ENCODE measurements at places on chromosomes 6 and 20.

DNA sequence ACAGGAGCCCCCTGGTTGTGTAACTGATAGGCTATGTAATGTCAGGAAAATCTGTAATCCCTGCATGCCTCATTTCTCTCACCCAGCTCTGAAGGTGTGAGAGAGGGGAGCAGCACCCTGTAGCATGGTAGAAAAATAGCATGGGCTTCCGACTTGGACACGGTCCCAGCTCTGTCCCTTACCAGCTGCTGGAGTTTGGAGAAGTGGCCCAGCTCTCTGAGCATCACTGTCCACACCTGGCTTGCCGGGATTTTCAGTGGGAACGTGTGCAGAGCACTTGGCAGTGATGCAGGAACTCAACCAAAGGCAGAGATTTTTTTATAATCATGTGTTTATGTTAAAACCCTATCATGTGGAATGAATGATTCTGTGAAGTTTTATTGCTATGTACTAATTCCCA is 34.6 kb downstream of the STK35 start:
- no peak for DNase-seq

- no peak for DNase-seq
Measured at GRCh38 chr20:61436667-61437279, 184.7 kb downstream of the CDH4 start.

DNA sequence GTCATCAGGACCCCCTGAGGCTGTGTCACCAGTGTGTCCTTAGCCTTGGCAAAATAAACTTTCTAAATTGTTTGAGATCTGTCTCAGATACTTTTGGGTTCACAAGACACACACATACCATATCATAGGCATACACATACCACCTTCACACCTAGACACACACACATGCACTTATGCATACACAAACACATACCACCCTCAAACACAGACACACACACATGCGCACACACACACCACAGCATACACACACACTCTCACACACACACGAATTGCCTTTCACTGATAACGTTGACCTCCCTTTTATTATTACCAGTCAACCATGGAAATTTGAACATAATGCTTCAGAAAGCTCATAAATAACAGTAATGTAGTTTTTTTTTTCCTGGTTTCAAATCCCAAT is 108.6 kb upstream of the MYLIP start:
- no peak for DNase-seq

- DNase-seq: no peak
Measured at GRCh38 chr6:112118034-112118433, 30.6 kb downstream of the FAM229B start.

DNA sequence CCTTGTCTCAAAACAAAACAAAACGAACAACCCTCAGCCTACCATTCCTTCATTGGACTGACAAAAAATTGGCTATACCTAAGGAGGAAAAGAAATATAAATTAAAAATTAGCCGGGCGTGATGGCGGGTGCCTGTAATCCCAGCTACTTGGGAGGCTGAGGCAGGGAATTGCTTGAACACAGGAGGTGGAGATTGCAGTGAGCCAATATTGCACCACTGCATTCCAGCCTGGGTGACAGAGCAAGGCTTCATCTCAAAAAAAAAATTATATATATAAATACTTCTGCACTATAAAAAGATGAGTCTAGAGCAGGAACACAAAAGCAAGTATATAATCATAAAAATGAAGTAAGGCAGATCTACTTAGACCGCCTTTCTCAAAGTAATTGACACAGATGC is 109.8 kb downstream of the CRYBG1 start:
- DNase-seq: no peak

GRCh38 chr6:145656128-145656527 is 79.2 kb downstream of the EPM2A start:
- DNase-seq: no peak

- DNase-seq: no peak
Measured at GRCh38 chr6:100565439-100566104, 100.9 kb upstream of the SIM1 start.

DNA sequence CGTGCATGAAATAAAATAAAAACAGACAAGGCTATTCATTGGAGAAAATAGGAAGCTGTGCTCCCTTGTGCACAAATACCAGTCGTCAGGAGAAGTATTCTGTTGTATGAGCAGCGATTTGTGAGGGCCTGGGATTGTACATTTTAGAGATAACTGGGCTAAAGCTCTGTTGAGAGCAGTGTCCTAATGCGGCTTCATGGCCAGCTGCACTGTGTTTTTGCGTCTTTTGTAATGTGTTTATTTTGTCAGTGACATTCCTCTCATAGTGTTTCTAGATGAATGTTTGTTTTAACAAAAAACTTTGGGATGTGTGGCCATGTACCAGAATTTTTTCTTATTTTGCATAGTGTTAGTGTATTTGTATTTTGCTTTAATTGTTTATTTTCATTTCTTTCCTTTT is 14.8 kb downstream of the ERMARD start:
- no peak for DNase-seq

- no peak for DNase-seq
Measured at GRCh38 chr6:117739869-117740268, 64.6 kb downstream of the NUS1 start.

GRCh38 chr6:159044899-159045727 is at the start of gene TAGAP:
TSS of gene TAGAP (minus strand) at chr6:159044991. CDS start at chr6:159044146, 845 bp downstream.
- DNase-seq: peak; percentile 49

DNA sequence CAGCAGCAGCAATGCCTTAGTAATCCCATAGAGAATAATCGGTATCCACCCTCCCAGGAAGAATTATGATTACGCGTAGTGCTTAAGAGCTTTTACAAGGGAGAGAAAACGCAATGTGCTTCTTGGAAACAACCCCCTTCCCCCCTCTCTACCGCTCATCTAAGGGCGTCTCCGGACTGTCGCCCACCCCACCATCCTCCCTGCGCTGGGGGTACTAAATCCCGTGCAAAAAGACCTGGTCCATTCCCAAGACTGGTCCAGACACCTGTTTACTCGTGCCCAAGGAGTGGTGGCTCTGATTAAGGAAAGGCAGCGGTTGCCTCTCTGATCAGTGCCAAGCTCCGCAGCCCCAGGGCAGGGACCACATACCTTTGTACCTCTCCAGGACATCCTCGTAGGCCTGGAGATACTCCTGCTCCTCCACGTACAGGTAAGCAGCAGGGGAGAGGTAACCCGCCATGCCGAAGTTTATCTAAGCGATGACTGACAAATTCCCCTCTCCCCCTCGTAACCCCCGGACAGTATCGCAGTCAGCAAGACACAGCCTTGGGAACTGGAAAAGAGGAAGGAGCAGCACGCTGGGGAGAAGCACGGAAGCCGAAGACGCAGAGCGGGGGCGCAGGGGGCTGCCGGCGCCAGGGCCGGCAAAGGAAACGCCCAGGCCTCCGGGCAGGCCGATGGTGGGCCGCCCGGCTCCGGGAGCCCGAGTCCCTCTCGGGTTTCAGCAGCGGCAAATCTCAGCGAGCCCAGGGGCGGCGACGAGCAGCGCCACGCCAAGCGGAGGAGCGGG is 112.0 kb upstream of the BEND6 start:
- peak; percentile 26 for DNase-seq

GRCh38 chr6:124742971-124743370 is 219.3 kb upstream of the RNF217 start:
- no peak for DNase-seq

- no peak for DNase-seq
Measured at GRCh38 chr20:4949833-4950178, 51.5 kb downstream of the SLC23A2 start.

- DNase-seq: no peak
Measured at GRCh38 chr6:37588735-37589108, 89.0 kb upstream of the CCDC167 start.

DNA sequence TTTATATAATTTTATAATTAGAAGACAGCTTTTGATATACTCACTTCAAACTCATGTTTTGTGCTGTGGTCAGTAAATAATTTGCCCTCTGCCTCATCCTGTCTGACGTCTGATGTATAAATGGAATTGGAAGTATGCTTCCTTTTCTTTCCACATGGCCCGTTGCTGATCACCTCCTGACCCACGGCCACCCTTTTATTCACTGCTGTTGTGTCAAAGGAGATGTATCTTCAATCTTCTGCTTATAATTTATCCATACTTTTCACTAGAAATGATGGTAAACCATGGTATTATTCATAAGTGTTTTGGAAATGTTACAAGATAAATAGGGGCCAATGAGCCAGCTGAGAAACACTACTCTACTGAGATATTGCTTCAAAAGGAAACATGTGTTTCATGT is 841.8 kb downstream of the PHF3 start:
- no peak for DNase-seq

GRCh38 chr6:161138543-161139303 is 135.1 kb downstream of the AGPAT4 start:
- DNase-seq: no peak

GRCh38 chr6:17504005-17504404 is 96.1 kb upstream of the FAM8A1 start:
- DNase-seq: no peak

GRCh38 chr20:20375862-20376261 is 8.0 kb downstream of the INSM1 start:
- no peak for DNase-seq

DNA sequence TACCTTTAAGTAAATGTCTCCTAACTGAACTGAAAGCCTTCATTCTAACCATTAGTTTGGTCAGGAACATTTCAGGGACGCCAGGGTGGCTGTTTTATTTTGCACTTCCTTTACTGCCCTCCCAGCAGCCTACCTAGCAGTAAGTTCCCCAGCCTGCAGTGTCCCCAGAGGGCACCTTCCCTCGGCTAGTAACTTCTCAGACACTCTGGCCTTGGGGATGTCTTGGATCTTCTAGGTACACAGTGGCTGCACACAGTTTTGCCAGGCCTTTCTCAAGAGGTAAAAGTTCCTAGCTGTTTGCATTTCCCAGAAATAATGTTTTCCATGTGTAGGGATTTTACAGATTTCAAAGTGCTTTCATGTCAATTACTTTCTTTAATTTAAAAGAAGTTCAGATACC is 378 bp upstream of the LAMA2 start:
- DNase-seq: no peak

GRCh38 chr6:69732640-69733039 is 64.2 kb downstream of the LMBRD1 start:
- no peak for DNase-seq

DNA sequence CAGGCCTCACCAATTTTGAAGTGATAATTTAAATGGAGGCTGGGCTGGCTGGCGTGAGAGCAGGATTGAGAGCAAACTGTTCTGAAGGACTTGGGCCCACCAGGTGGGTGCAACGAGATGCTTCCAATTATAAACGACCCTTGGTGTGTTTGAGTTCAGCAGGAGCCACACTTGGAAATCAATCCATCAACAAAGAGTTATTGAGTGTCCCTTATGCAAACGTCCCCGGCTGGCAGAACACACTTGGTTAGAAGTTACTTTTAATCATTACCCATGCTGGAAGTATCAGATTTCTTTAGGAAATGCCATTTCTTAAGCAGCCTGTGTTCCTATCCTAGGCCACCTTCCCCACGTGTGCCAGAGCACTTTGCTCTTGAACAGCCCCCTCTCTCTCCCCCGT is 37.8 kb upstream of the ZNF831 start:
- DNase-seq: no peak

DNA sequence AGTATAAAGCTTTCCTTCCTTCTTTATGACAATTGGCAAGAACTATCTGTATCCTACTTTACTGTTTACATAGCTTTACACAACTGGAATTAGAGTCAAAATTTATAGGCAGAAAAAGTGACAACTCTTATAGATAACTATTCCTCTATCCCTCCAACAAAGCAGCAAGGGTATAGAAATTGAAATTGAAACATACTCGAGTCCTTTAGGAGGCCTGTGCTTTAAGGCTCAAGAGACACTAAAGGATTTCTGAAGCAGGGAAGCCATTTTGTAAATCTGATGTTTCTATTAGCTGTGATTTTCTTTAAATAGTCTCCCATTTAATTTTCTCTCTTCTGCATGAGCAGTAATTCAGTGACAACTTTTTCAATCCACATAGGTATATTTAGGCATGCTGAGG is 567.6 kb upstream of the MAN1A1 start:
- DNase-seq: no peak

DNA sequence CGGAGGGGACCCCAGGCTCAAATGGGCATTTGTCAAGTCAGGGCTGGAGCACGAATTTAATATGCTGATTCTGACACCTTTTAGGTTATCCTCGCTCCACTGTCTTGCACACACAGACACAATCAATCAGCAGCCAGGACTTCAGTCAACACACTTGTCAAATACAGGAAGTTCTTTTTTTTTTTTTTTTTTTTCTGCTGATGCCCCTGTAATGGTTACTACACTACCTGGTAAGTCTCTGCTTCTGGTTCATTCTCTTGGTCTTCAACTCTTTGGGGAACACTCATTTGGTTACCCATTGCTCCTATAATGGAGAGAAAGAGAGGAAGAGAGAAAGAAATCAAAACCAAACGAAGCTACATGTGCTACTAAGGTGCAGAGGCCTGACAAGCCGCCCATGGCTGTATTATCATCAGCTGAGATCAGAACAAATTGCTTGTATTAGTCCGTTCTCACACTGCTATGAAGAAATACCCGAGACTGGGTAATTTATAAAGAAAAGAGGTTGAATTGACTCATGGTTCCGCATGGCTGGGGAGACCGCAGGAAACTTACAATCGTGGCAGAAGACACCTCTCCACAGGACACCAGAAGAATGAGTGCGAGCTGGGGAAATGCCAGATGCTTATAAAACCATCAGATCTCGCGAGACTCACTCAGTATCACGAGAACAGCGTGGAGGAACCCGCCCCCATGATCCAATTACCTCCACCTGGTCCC is 11.8 kb downstream of the BCAS1 start:
- no peak for DNase-seq

DNA sequence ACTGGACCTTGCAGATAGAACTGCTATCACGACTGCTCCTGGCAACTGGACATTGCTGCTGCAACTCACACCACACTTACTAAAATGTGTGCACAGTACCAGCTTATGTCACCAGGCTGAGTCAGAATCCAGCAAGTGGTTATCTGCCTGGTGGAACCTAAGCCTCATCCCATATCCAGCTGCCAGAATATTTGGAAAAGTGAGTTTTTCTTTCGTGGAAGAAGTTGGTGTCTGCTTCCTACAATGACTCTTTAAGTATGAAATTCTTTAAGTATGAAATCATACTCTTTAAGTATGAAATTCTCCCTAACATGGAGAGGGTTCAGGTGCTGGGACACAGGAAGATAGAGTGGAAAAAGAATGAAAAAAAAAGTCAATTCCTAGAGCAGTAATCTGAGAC is 16.4 kb upstream of the POLR1H start:
- no peak for DNase-seq

GRCh38 chr6:158283304-158283980 is 28.8 kb upstream of the TULP4 start:
- DNase-seq: no peak

GRCh38 chr6:43471399-43471798 is 6.0 kb upstream of the TJAP1 start:
- DNase-seq: no peak

DNA sequence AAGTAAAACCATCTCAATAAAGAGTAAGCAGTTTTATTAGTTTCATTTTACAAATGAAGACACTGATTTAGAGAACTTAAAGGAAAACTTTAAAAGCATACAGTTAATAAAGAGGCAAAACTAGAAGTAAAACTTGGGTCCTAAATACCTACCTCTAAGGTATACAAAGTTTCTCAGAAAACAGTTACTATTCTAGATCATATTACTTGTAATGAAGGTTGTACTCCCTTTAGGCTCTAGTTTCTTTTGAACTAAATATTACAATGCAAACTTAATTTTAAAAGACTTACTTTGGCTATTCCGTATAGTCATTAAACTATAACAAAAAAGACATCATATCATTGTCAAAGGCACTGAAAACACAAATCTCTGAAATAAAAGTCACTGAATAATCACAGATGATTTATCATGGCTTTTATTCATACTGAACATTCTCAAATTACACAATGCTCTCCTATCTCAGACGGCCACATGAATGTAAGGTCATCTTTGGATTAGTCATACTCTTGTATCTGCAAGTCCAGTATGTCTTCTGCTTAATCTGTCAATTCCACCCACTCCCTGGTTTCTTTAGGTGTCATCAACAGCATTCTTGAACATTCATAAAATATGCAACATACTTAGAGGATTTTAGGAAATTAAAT is 361.6 kb upstream of the RUNX2 start:
- no peak for DNase-seq
